Fibroblast of skin of right quadriceps (primary cell): ENCODE measurements at places on chromosomes 2 and 18.

GRCh38 chr2:37231241-37232130 lies at the start of the genes CEBPZ and NDUFAF7:
Gene CEBPZ, minus strand, starts transcription at chr2:37231596. Its CDS starts 29 bp downstream, at chr2:37231567.
Gene NDUFAF7, plus strand, starts transcription at chr2:37231658. Its CDS starts 48 bp downstream, at chr2:37231706.
- DNase-seq: peak; percentile 88

DNA sequence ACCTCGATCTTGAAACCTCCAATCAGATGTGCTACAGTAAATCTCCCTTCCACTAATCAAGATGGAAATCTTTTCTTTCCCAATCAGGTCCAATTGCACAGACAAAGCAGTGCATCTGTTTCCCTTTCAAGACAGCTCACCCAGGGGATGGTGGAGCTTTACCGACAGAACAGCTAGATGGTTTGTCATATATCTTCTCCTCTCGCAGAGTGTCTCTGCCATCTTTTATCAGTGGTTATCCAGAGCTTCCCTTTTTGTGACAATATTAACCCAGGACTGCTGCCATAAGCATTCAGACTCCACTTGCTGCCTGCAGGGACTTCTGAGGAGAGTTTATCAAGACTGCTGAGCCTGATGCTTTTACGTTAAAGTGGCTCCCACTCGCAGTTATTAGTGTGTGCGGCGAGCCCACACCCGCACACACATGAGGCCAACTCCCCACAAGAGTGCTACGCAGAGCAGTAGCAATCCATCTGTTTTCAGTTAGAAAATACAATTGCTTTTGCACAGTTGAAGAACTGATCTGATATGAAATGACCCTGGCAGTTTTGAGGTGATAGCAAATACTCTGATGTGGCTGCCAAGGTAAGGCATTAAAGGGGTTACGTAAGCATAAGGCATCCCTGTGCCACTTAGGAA lies 398.9 kb downstream of the NCKAP5 start:
- DNase-seq: no peak

DNA sequence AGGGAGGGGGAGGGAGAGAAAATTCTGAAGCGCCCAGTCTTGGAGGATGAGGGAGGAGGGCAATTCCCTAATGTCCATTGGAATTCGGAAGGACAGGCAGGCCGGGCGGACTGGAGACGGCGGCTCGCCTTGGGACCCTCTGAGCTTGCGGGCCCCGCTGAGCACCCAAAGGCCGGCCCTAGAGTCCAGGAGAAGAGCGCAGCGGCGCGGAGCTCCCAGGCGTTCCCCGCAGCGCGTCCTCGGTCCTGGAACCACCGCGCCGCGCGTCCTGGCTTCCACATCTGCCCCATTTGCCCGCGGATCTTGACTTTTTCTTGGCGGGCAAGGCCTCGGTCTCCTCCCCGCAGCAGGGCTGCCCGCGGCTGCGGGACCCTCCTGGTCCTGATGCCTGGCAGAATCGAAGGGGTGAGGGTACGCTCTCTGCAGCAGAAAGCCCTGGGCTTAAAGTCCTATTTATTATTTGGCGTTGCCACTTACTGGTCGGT lies 675 bp upstream of the MLPH start:
- no peak for DNase-seq

DNA sequence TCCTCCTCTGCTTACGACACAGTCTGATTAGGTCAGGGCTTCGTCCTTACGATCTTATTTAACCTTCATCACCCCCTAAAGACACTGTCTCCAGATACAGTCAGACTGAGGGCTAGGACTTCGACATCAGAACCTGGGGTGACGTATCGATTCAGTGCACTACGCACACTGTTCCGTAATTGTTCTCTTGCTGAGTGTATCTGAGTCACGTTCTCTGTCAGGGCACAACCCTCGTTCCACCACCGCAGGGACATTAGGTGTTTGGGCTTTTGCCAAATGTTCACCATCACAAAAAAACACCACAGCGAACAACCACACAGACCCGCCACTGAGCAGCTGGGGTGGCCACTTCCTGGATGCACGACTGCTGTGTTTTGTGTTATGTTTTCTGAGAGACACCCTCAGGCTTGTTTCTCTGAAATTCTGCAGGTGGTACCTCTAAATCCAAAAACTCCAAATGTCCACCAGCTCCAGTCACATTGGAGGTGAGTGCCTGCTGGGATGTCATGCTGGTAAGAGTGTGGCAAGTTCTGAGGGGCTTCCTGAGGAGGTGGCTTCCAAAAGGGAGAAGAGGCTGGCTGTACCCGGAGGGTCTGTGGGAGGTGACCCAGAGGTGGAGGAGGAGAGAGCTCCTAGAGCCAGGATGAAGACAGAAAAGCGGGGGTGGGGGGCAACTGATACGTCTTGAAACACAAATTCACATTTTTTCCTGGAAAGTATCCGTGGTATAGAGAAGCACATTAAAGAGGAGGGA lies 66.6 kb downstream of the ADNP2 start:
- no peak for DNase-seq

DNA sequence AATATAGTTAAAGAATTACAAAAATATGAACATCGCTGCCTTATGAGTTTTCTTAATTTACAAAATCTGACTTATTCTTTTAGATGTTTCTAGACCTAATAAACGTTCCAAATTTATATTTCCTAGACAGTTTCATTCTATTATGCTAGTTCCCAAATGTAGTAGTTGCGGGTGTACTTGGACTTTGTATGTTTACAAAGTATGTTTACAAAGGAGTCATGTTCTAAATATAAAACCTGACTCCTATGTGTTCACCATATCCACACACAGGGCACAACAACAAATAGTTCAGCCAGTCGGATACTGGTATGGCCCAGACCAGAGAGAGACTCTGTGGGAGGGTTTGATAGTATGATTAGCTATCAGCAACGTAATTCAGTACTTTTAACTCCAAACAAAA lies 230.7 kb downstream of the KCNH7 start:
- no peak for DNase-seq

GRCh38 chr2:220347626-220348025 lies 720.2 kb downstream of the SLC4A3 start:
- no peak for DNase-seq

DNA sequence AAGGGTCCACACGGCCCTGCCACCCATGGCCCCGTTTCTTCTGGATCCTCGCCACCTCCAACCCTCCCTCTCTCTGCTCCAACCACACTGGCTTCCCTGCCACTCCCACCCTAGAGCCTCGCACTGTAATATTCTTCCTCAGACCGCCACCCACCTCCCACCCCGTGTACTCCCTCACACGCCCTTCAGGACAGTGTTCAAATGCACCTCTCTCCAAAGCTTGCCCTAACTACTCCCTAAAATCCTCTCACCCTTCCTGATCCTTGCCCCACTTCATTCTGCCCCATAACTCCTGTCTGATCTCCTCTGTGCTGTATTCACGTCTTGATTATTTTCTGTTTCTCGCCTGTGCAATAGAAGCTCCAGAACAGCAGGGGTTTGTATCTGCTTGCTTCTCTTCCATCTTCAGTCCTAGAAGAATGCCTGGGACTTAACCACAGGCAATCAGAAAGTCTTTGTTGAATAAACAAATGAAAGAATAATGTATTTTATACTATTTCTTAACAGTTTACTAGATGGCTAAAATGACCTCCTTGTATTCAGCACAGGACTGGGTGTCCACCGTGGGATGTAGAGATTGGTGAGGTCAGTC lies 25.5 kb downstream of the EPB41L3 start:
- no peak for DNase-seq

- no peak for DNase-seq
Measured at GRCh38 chr2:218253232-218253625, 7.6 kb upstream of the GPBAR1 start.

DNA sequence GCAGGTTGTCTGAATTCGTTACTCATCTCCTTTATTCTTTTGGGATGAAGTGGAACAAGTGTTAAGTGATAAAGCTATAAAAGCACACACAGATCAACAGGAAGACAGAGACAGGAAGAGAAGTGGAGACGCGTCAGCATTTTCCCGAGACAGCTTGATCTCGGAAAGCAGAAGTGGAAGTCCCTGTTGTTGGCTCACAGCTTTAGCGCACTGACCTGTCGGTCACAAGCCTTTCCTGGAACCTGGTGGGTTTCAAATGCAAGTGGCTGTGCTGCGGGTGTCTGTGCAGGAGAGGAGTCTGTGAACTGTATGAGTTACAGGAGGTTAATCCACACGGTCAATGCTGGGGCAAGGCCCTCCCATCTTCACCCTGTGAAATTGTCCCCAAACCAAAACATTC lies 116.6 kb upstream of the PELI1 start:
- DNase-seq: no peak

- peak; percentile 77 for DNase-seq
Measured at GRCh38 chr2:36339607-36340218, 15.9 kb upstream of the CRIM1 start.

DNA sequence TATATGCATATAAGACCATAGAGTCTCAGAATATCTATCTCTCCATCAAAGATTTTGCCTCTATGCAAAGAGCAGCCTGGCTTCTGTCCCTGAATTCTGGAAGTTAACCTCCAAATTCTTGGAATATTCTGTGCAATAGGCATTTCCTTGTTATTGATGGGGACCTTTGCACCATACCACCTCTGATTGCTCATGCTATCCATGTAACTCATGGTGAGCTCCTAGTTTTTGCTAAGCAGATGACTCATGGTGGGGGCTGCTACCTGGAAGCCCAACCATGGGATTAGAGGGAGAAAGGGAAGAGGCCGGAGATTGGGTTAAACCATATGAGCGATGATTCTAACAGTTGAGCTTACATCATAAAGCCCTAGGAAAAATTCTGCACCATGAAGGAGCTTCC lies 310.2 kb upstream of the FIGN start:
- peak; percentile 59 for DNase-seq

DNA sequence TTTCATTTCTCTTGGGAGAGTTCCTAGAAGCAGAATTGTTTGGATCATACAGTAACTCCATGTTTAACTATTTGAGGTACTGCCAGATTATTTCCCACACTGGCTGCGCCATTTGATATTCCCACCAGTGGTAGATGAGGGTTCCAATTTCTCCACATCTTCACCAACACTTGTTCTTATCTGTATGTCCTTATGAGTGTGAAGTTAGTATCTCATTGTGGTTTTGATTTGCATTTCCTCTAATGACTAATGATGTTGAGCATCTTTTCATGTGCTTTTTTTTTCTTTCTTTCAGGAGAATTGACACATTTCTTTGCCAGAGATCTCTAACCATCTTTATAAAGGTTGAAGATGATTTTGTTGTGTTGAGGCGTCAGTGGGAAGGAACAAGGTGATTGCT lies 4.1 kb upstream of the MGAT5 start:
- DNase-seq: no peak
